ENCODE measurements at places on chromosomes 16 and 17.
A peak's percentile ranks its signal among the peaks of the same experiment; 100 is the strongest.

DNA sequence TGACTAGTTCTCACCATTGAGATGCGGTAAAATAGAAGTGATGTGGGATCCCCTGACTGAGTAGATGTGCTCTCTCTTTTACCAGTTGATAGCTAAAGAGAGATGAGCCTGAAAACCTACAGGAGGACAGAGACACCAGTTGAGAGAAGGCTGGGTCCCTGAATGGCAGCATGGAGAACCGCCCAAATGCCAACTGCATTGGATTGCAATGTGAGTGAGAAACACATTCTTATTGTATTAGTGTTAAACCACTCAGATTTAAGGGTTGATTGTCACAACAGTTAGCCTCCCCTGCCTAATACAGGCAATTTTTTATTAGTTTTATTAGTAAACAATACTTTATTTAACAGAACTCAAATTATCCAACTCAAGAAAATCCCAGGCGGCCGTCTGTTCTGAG, 61.2 kb downstream of the SPACA3 start:
- no peak for DNase-seq

- no peak for DNase-seq
Observed at GRCh38 chr17:73278049-73278464, 16.4 kb upstream of the CPSF4L start.

DNA sequence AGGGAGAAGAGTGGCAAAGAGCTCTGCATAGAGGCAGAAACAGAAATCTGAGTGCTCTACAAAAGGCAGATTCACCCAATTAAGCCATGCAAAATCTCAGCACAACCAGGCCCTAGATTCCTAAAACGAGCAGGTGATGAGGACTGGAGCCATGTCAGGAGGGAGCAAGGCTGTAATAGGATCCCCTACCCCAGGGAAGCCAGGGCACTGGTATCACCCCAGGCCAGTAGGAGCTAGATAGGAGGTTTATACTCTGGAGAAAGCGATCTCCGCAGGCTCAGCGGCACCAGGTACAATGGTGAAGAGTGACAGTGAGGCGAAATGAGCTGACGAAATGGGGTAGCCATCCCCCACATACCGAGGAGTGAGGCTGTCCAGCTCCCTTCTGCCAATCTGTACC, 171.5 kb downstream of the PARN start:
- no peak for DNase-seq

GRCh38 chr17:50917418-50917743, 51.2 kb upstream of the TOB1 start:
- DNase-seq = peak; percentile 58

DNA sequence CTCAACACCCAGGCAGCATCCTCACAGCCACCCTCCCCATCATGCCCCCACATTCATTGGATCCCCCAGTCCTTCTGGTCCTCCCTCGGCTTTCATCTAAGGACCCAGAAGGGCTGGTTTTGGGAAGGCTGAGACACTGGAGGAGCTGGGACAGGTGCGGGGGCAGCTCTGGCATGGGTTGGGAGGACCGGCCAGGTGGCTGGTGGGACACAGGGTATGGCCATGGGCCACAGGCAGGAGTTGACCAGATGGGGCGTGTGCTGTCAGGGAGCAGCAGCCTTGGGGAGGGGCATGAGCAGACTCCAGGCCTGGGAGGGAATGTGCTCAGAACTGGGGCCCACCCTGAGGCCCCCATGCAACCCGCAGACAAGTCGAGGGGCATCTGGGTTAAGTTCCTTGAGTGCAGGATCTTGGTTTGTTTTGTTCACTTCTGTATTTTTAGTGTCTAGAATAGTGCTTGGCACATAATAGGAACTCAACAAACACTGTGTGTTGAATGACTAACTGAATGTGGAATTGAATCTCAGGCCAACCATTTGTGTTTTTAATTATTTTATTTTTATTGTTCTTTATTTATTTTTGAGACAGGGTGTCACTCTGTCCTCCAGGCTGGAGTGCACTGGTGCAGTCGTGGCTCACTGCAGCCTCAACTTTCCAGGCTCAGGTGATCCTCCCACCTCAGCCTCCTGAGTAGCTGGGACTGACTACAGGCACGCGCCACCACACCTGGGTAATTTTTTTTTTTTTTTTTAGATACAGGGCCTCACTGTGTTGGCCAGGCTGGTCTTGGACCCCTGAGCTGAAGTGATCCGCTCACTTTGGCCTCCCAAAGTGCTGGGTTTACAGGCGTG, 5.6 kb downstream of the P2RX1 start:
- DNase-seq = no peak

Data from nucleus accumbens (tissue), 56 donors.